ENCODE measurements at places on chromosomes 6 and 20.

- no peak for DNase-seq
Observed at GRCh38 chr6:126963077-126963809, 155.2 kb upstream of the RSPO3 start.

DNA sequence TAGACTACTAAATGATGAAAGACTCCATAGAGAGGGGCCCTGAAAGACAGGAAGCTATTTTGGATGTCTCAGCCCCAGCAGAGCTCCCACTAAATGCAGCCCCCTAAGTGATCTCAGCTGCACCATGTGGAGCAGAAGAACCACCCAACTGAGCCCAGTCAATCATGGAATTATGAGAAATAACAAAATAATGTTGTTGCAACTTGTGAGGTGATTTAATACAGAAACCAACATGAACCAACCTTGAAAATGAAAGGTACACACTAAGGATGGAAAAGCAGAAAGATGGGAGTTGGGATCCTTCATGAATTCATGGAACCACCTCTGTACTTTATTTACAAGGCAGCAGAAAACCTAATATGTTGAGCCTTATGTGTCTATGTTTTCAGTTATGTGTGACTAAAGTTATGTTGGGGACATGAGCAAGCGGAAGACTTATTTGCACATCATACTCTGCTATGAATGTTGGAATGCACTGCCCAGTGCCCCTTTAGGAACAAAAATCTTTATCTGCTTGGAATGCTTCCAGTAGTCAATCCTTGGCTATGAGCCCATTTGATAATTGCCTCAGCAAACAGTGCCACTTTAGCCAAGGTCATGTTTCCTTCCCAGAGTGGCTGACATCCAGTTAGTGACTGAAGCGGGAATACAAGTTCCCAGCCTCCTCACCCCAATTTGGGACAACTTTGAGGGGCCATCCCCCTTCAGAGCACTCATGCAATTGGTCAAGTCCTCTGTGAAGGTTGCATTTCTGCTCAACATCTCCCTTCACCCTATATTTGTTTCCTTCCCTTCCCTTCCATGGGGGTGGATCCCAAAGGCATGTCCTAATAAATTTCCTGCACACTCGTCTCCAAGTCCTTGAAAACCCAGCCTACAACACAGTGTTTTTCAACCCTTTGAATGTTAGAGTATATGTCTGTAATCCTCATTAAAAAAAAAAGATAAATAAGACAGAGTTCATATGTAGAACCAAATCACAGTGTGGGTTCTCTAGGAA lies 18.4 kb downstream of the TP53RK start:
- DNase-seq: no peak

- DNase-seq: no peak
Observed at GRCh38 chr6:106126482-106126881, 40.3 kb downstream of the PRDM1 start.

GRCh38 chr6:130783416-130784107 lies 43.6 kb upstream of the SMLR1 start:
- DNase-seq: no peak

DNA sequence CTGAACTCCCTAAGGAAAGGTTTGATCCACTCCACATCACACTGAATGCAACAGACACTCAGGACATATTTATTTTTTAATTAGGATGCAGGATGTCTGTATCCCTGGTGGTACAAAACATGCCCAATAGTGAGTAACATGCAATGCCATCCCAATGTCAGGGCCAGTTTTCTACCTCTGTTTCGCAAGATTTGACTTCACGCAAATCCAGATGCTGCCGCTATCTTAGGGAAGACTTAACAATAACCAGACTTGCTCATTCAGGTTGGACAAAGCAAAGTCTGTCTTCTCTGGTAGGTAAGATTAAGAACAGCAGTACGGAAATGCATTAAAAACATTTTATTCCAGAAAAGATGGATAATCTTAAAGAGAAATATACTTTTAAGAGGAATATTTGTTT lies 103.1 kb downstream of the TASP1 start:
- DNase-seq: no peak

DNA sequence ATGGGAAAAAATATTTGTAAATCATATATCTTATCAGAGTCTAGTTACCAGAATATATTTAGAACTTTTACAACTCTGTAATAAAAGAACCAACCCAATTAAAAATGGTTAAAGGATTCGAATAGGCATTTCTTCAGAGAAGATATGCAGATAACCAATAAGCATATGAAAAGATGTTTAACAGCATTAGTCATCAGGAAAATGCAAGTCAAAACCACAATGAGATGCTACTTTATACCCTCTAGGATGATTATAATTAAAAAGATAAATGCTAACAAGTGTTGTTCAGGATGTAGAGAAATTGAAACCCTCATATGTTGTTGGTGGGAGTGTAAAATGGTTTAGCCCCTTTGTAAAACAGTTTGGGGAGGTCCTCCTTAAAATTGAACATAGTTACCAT lies 94.1 kb downstream of the LRRC1 start:
- DNase-seq: no peak

- no peak for DNase-seq
Observed at GRCh38 chr20:55038684-55039083, 563.3 kb downstream of the DOK5 start.

DNA sequence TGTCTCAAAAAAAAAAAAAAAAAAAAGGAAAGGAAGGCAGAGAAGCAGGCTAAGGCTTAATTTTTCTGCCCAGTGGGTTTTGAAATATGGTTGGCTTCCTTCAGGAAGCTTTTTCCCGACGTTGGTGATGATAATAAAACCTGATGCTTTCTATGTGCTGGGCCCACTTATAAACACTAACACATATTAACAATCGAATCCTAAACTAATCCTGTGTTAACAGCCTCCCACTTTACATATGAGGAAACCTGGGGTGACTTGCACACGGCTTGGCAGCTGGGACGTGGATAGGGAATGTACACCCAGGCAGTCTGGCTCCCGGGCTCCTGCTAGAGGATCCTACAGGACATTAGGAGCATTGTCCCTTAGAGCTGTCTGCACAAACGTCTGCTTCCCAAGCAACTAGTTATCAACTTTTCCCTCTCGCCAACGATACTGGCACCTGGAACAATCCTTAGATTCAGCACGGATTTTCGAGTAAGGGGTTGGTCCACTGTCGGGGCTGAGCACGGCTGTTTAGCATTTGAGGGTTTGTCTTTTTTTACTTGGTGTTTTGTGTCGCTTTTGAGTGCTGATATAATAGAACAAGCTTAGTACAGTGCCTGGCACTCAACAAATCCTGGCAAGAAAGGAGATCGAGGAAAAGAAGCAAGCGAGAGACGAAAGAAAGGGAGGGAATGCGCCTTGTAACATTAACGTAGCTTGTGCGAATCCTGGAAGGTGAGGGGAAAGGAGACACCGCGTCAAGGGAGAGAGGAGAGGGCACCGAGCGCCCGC lies 622 bp upstream of the KIZ start:
- DNase-seq: no peak

- DNase-seq: no peak
Observed at GRCh38 chr6:124800222-124800621, 162.0 kb upstream of the RNF217 start.

- no peak for DNase-seq
Observed at GRCh38 chr6:25998379-25998778, 35.8 kb downstream of the TRIM38 start.

DNA sequence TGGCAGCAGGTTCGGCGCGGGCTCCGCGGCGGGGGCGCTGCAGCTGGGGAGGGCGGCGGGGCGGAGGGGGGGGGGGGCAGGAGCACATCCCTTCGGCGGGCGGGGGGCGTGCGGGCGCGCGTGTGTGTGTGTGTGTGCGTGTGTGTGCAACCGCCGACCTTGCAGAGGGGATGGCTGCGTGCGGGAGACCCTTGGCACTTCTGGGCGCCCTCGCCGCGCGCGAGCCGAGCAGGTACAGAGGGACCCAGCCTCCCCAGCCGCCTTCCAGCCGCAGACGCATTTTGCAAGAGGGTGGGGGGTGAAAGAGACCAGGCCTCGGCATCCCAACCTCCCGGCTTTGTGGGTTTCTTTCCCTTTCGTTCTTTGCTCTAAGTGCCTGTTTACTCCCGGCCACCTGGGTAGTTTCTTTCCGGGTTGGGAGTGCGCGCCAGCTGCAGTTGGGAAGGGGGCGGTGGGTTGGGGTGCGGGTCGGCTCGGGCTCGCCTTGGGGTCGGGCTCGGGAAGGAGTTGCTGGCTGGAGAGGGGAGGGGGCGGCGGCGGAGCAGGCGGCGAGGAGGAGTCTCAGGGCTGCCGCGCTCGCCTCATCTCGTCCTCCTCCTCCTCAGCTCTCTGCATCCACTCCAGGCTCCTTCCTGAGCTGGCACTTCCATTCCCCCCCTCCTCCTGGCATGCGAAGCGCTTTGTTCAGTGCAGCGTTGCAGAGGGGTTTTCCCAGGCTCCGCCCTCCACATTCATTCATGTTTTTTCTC lies 620 bp downstream of the HIVEP1 start:
- peak; percentile 16 for DNase-seq

DNA sequence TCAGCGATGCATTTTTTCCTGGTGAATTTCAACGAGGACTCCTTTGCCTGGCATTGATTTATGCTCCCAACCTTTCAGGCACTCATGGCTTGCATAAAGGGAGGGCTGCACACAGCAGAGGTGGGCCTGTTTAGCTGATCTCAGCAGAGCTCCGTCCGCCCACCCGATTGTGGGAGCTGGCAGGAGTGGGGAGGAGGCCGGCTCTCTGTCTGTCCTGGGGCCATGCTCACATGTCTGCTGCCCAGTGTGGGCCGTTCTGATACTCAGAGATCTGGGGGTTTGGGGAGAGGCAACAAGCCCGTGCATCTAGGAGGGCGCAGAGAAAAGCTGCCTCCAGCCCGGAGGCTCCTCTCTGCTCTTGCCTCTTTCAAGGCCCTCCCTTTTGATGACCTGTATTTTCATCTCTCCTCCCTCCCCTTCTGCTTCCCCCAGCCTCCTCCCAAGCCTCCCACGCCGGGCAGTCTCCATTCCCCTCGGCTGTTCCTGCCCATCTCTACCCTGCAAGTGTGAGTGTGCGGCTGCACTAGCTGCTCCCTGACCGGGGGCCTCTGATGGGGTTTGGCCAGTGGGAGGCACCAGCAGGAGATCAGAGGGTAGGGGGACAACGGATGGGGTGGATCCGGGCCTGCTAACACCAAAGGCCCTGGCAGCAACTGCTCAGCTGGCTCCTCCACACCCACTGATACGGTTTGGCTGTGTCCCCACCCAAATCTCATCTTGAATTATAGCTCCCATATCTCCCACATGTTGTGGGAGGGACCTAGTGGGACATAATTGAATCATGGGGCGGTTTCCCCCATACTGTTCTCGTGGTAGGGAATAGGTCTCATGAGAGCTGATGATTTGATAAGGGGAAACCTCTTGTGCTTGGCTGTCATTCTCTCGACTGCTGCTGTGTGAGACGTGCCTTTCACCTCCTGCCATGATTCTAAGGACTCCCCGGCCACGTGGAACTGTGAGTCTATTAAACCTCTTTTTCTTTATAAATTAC lies 39.6 kb upstream of the MLN start:
- no peak for DNase-seq

GRCh38 chr20:37729909-37730308 lies 36.1 kb downstream of the CTNNBL1 start:
- DNase-seq: no peak

DNA sequence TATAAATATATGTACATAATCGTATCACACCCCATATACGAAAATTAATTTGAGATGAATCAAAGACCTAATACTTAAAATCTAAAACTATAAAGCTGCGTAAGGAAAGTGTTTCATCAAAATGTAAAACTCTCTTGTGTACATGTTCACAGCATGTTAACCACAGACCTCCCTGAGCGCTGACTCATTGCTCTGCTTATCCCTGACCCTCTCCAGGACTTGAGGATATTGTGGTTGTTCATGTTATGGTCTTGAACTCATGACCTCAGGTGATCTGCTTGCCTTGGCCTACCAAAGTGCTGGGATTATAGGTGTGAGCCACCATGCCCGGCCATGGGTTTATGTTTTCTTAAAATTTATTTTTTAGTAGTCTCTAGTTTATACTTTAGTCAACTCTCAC lies 14.2 kb downstream of the FAM83B start:
- no peak for DNase-seq

- DNase-seq: no peak
Observed at GRCh38 chr6:99119109-99120031, 171.6 kb upstream of the FBXL4 start.

DNA sequence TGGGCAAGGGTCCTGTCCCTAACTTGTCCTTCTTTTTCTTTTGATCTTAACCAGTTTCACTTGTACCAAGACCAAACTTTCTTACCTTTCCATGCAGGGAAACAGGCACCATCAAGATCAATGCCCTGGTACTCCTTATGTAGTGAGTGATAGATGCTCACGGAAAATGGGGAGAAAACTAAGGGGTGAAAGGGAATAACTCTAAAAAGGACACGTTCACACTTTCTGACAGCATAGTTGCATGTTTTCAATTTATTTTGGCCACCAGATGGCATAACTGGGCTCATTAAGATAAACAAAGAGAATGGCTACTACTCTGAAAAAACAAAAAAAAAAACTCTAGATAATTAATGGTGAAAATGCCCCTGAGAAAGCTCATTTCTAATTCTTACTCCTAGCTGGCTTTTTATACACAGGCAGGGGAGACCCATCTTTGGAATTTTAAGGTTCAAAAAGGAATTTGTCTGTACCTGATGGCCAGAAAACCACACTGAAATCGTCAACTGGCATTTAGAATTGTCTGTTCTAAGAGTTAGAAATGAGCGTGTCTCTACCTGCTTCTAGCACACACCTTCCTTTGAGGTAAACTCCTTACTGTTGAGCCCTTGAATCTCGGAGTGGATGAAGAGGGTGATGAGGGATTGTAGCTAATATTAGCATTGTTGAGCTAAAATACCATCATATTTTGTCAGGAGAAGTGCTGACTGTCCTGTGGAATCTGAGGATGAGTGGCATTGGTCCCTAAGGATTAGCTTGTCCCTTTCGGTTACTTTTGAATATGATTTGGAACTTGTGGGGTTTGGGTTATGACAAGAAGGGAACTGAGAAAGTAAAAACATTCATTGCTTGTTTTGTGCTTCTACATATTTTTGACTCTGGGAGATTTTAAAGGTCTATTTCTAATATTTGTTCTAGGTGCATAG lies 62.2 kb upstream of the DDR1 start:
- DNase-seq: no peak

- DNase-seq: no peak
Observed at GRCh38 chr20:32648761-32649650, 24.7 kb downstream of the C20orf203 start.

DNA sequence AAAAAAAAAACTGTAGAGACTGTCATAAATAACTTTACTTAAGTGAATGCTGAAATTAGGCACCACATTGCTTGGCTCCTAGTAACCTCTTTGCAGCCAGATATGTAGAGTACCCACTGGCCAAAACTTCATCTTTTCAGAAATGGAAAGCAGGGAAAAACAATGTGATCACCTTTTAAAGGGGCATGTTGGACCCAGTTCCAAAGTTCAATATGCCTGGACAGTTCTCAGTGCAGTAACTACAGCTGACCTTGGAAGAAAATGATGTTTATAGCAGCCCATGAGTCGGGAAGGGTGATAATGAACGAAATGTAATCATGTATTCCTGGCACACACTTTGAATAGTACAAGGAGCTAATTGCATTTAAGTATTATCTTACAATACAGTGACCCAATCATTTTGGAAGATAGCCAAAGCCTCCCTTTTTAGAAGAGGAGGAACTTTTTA lies 93.6 kb upstream of the TAB2 start:
- no peak for DNase-seq

GRCh38 chr6:144855812-144856531 lies 570.8 kb downstream of the UTRN start:
- DNase-seq: no peak

- DNase-seq: peak; percentile 10
Observed at GRCh38 chr6:127404133-127404532, 55.1 kb downstream of the KIAA0408 start.

GRCh38 chr6:17045581-17046322 lies 56.1 kb upstream of the STMND1 start:
- DNase-seq: no peak

GRCh38 chr20:57791178-57791962 lies 81.6 kb upstream of the PMEPA1 start:
- DNase-seq: no peak

Measured in GM12892 (cell line).